ENCODE measurements at places on chromosomes 6 and 20.

- no peak for DNase-seq
Measured at GRCh38 chr6:90186637-90187371, 109.8 kb downstream of the BACH2 start.

DNA sequence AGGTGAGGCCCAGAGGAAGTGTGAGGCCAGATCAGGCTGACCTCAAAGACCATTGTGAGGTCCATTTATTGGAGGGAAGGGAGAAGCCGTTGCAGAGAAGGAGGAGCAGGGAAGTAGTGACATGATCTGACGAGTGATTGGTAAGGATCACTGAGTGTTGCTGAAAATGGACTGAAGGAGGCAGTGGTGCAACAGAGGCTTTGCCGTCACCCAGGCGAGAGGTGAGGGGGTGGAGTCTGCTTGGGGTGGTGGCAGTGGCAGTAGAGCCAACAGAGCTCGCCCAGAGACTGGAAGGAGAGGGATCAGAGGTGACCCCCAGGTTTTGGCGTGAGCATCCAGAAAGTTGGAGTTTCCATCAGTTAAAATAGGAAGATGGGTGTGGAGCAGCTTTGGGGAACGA is 67.9 kb upstream of the CLDN20 start:
- DNase-seq, result no peak

GRCh38 chr20:61800359-61801064 is 265.2 kb downstream of the TAF4 start:
- no peak for DNase-seq

DNA sequence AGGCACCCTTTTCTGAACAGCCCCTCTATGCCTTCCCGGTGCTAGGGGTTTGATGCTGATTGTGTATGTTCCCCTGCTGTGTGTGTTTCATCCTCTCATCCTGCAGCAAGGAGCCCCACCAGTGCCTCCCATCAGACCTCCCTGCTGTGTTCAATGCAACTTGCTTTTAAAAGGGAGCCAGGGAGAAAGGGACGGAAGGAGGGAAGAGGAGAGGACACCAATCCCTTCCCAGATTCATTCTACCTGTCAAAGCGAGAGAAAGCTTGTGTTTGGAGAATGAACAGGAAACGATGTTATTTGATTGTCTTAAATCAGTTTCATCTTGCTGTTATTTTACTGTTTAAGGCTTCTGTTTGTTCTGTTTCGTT is 259.2 kb downstream of the ADGB start:
- no peak for DNase-seq

GRCh38 chr20:10954137-10954840 is 280.5 kb upstream of the JAG1 start:
- DNase-seq, result no peak

GRCh38 chr6:106773996-106774629 is 144.7 kb downstream of the QRSL1 start:
- DNase-seq, result no peak

GRCh38 chr6:163418311-163419029 is 4.0 kb downstream of the QKI start:
- DNase-seq, result no peak

DNA sequence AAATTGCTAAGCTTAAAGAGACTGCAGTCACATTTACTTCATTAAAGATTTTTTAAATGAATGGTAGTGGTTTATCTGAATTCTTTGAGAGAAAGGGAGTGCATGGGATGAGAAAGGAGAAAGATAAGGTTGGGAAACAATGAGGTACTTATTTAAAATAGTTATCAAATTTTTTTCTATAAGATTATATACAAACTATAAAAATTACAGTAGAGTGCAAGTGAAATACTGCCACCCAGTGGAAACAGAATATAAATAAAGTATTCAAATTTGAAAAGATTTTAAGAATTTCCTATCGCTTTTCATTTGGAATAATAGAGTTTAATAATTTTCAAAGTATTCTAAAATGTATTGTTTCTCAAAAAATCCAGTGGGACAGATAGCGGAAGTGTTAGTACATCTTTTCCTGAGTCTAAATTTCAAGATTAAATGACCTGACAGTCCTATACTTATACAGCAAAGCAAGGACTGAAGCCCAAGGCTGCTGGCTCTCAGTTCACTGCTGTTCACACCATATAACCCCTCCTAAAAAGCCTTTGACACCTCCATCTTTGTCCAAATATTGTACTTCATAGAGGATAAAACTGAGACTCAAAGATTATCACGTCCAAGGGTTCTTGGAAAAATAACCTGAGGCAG is 31.1 kb downstream of the EPM2A start:
- DNase-seq, result peak; percentile 16

DNA sequence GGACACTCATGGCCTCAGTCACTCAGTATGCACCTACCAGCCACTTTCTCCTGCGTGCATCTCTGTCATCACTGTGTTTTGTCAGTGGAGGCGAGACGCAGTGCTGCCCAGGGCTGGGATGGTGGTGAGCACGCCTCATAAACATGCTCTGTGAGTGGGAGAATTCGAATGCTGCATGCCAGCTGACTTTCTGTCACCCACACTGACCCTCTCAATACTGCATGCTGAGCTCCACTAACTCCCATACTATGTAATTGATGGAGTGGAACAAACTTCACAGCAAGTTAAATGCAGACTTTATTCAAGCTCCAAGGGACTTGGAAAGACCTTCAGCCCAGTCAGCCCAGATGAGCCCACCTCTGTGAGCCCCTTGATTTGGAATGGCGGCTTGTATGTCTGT is 22.7 kb upstream of the GGTLC1 start:
- no peak for DNase-seq

DNA sequence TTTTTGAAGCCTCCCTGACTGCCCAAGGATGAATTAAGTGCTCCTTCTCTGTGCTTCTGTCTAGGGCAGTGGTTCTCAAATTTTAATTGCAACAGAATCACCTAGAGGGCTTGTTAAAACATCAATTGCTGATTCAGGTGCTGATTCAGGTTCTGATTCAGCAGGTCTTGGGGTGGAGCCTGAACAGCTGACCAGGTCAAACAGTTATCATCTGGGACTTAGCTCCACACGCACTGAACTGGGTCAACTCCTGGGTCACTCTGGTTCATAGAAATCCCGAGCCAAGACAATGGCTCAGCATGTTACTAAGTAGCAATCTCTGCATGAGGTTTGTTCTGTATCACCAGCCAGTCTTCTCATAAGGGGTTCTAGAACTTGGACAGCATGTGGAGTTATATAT is 192.3 kb downstream of the GJA1 start:
- no peak for DNase-seq

DNA sequence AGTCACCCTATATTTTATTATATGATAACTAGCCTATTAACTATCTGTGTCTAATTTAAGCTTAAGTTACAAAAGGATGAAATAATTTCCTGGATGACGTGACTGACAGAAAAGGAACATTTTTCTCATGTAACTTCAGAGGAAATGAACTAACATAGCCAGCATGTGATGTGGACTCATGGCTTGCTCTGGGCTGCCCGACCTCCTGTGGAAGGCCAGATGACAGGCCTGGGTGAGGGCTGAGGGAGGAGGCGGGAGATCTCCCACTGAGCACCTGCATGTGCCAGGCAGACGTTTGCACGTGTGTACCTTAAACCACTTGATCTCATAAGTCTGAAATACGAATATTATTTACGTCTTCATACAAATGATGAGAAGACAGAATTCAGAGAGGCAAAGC is 321.1 kb downstream of the SYNE1 start:
- DNase-seq, result peak; percentile 97

- no peak for DNase-seq
Measured at GRCh38 chr6:112321941-112322424, 25.1 kb upstream of the RFPL4B start.

GRCh38 chr20:43725666-43726065 is 1.1 kb downstream of the GTSF1L start:
- DNase-seq, result no peak

DNA sequence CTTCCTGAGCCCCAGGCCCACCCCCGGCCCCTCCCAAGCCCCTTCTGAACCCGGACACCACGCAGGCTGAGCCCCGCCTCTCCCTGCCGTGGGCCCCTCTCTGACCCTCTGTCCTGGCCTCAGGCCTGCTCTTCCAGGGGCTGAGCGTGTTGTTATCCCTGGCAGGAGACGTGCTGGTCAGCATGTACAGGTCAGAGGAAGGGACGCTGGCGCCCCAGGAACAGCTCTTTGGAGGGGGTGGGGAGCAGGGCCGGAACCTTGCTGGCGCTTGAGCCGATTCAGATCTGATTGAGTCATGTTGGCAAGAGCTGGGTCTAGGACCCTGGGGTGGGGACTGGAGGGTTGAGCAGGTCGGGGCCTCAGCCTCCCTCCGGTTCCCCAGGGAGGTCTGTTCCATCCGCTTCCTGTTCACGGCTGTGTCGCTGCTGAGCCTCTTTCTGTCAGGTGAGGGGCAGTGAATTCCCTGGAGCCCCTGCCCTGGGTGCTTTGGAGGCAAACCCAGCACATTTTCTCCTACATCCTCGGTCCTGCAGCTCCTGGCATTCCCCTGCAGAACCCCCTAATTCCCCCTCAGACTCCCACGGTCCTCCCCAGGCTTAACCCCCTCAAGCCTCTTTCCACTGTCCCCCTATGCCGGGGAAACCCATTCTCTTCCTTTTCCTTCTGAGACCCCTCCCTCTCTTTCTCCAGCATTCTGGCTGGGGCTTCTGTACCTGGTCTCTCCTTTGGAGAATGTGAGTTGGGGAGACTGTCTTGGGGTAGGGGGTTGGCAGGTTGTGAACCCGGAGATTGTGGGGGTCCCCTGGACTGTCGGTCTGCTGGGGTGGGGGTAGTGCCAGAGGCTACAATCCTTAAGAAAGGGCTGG is 2.0 kb downstream of the SPAG4 start:
- DNase-seq, result no peak

- DNase-seq, result no peak
Measured at GRCh38 chr6:11978169-11978987, 33.7 kb upstream of the HIVEP1 start.

DNA sequence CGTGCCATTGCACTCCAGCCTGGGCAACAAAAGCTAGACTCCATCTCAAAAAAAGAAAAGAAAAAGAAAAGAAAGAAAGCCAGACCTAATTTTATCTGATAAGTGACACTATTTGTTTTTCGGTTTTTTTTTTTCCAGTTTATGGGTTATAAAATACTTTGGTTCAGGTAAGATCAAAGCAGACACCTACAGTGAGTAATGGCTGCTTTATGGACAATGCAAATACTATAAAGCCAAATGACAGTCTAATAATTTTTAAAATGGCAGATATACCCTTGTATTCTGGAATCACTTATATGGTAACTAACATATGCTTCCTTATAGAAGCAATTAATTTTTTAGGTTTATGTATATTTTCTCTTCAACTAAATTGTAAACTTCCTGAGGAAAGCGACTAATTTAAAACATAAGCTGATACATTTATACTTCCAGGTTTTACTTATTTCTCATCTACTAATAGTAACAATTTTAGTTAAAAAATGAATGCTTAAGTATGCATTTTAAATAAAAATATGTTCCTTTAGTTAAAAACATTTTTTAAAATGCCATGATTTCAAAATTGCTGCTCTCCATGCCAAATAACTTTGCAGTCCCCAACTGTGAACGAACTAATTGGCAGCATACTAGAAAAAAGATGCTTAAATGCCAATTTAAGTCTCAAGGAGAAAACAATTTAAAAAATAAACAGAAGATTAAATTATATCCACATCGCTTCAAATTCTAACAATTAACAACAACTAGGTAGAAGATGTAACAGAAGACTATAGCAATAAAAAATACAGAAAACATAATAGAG is 38.5 kb downstream of the KIAA0319 start:
- DNase-seq, result no peak

GRCh38 chr6:7268362-7268761 is 44.6 kb downstream of the SSR1 start:
- no peak for DNase-seq

DNA sequence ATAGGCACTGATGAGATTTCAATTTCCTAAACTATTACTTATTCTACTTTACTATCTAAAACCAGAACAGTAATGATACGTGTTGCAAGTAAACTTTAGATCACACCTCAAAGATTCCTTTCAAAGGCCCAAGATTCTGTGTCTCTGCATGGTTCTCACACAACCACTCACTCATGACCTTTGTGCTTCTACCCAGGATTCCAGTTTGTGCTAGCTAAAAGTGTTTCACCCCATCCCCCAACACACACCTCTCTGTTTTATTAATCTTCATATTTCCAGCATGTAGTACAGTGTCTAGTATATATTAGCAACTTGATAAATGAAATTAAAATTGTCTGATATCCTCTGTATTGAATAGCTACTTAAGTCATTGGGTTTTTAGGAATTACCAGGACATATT is 8.8 kb upstream of the SH3BGRL2 start:
- no peak for DNase-seq

DNA sequence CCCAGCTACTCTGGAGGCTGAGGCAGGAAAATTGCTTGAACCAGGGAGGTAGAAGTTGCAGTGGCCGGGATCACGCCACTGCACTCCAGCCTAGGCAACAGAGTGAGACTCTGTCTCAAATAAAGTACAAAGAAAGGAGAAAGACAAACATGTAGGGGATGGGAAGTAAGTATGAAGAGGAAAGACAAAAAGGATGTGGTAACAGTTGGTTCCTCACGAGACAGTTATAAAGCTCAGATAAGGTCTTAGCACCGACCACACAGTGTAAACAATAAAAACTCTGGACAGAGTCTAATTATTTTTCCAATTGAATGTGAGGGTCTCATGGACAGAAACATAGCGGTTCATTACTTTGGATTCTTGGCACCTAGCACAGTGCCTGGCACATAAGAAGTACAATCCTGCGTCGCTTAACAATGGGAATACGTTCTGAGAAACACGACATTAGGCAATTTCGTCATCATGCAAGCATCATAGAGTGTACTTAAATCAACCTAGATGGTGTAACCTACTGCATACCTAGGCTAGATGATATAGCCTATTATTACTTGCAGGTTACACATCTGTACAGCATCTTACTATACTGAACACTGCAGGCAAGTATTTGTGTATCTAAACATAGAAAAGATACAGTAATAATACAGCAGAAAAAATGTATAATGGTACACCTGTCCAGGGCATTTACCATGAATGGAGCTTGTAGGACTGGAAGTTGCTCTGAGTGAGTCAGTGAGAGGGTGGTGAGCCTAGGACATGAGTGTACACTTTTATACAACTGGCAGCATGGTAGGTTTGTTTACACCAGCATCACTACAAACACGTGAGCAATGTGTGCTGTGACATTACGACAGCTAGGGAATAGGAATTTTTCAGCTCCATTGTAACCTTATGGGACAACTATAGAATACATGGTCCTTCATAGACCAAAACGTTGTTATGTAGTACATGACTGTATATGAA is 38.2 kb downstream of the MBOAT1 start:
- no peak for DNase-seq

DNA sequence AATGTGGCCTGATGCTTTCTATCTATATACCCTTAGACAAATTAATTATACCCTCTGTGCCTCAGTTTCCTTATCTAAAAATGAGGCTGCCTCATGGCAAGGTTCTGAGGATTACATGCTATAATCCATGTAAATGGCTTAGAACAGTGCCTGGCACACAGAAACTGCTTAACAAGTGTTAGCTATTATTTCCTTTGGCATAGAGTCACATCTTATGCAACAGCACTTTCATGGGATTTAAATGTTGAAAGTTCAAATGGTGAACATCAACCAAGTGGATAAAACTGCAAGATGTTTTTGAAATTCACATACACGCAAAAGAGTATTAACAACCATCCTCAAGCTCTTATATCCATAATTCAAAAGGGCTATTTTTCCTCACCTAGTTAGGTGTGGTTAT is 202.8 kb upstream of the JAG1 start:
- DNase-seq, result no peak

Measured in dermis microvascular lymphatic vessel endothelial cell (primary cell).